ENCODE measurements at places on chromosomes 13 and 19.
A peak's percentile ranks its signal among the peaks of the same experiment; 100 is the strongest.

DNA sequence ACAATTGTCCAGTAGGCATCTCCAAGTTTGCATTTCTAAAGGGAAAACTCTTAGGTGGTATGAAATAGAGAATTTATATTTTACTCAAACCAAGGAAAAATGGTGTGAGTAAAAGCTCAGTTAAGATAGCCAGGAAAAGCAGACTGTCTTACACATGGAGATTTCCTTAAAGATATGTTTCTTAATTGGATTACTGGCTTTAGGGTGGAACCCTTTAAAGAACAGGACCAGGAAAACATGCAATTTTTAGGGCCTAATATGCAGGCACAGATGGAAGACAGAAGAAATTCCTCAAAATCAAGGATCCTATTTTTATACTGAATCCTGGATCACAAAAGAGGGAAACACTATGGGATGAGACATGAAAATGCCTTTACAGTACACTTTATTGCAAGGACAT, 100.3 kb upstream of the PCDH17 start:
- no peak for DNase-seq

- DNase-seq, result no peak
Measured at GRCh38 chr13:44388427-44389059, 14.9 kb downstream of the SERP2 start.

DNA sequence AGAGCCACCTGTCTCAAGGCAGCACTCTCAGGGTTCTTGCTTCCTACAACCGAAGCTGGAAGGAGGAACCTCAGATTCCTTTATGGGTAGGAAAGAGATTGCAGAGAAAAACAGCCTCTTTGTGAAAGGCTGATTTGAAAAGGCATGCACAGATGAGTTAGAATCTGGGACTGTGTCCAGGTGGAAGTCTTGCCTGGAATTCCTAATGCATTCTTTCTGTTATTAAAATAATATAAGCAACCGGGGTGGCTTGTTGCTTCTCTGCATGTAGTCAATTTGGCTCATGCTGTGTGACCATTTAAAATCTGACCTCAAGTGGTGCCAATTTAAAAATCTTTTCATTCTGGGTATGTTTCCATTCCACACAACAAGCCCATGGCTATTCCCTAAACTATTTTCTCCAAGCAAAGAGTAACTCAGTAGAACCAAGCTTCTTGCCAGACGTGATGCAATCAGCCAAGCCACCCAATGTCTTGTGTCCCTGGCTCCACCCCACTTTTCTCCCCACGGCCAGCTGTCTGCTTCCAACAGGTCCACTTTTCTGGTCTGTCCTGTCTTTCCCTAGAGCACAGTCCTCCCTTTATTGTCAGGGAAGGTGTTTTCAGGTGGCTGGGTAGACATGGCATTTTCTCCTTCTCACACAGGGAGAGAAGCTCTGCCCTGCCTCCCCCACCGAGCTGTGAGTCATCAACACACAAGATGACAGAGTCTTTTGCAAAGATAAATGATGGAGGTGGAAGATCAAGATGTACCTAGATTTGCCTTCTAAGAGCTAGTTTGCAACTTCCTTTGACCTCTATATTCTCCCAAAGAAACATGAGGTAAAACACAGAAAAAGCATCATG, 394.3 kb downstream of the FOXO1 start:
- DNase-seq, result no peak

DNA sequence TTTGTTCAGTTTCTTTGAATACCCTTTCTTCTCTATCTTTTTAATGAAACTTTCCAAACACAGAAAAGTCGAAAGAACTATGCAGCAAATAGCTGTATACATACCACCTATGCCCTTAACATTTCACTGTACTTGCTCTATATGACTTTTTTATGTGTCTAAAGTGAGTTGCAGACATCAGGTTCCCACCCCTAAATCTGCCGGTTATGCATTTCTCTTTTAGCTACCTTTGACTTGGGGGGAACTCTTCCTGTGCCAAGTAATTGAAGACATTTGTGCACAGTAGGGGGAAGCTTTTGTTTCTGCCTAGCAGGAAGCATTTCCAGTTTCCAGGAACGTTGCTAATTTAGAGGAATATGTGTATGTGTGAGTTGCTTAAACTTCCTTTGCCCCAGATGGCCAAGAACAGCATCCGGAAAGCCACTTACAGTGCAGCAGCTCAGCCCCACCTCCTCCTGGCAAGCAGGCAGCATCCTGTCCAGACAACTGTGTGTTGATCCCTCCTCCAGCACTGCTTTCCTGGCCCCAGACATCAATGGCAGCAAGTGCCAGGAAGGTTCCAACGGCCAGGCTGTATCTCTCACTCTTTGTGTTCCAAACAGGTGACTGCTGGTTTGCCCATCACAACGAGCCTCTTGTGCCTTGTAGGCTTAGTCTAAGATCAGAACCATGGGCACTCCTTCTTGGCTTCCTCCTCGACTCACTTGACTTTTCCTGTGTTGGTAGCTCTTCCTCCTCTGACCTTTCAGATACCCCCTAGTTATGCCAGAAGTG, 14.7 kb upstream of the GRAMD1A start:
- DNase-seq, result peak; percentile 35

DNA sequence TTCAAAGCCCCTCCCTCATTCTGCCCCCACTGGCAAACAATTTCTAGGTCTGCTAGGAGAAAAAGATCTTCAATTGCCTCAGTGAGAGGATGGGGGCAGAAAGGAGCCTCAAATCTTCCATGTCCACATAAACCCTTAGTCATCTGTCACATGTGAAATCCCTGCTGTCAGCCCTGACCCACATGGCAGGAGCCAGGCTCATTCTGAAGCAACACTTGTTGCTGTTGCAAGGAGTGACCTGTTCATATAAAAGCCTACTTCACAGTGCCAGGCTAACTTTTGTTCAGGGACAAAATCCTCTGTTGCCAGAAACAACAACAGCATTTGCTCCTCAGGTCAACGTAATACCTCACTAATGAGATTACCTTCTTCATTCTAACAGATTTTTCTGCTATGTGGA, 70.5 kb downstream of the IRS2 start:
- no peak for DNase-seq

GRCh38 chr13:113489549-113490495, 689 bp downstream of the DCUN1D2 start:
- DNase-seq, result peak; percentile 42

- DNase-seq, result no peak
Measured at GRCh38 chr13:19658831-19659230, 25.4 kb downstream of the MPHOSPH8 start.

- DNase-seq, result no peak
Measured at GRCh38 chr13:33940898-33941297, 122.9 kb downstream of the RFC3 start.

DNA sequence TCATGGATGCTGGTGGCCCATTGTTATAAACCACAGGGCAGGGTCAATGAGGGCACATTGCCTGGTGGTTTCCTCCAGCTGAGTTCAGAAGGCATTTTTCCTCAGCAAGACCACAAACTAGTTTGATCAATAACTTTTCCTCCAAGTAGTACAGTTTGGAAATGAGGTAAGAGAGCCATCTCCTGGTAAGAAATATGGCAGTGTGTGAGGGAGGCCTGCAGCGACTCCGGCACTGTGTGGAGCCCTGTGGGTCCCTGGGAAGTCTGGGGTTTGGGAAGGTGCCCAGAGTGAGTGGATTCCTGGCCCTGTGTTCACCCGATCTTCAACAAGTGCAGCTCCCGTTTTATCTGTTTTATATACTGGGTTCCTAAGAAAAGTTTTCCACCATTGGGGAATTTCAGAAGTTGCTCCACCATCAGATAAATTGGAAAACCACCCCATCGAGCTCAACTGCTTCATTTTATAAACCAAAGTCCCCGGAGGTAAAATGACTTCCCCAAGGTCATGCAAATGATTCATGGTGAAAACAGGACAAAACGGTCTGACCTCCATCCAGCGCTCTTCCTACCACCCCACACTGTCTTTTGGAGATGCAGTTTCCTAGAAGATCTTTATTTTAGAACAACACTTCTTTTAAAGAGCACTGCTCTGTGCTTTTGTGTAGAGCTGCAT, 148.4 kb downstream of the KATNAL1 start:
- DNase-seq, result peak; percentile 43

- DNase-seq, result no peak
Measured at GRCh38 chr13:25756912-25757311, 294.9 kb downstream of the SHISA2 start.

DNA sequence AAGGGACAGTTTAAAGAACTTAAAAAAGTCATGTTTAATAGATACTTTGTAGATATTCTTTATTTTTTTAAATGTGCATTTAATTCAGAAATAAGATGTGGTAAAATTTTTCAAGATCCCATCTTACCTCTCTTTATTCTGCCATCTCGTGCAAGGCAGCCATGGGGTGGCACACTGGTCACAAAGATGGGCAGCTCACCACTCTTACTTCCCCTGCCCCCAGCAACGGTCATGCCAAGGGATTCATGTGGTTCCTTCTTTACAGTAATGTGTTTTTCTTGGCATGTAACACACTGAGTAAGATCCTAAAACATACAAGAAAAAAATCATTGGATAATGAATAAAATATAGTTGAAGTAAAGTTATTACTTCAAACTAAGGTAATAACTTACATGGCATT, 64.2 kb downstream of the LNX2 start:
- DNase-seq, result no peak

- DNase-seq, result no peak
Measured at GRCh38 chr13:36543671-36544070, 111.4 kb downstream of the CCNA1 start.

GRCh38 chr13:35992964-35993363, 138.2 kb downstream of the DCLK1 start:
- no peak for DNase-seq

GRCh38 chr13:65679240-65679639, 1550.9 kb downstream of the PCDH9 start:
- DNase-seq, result no peak

- DNase-seq, result no peak
Measured at GRCh38 chr13:27980280-27980998, 8.1 kb downstream of the URAD start.

DNA sequence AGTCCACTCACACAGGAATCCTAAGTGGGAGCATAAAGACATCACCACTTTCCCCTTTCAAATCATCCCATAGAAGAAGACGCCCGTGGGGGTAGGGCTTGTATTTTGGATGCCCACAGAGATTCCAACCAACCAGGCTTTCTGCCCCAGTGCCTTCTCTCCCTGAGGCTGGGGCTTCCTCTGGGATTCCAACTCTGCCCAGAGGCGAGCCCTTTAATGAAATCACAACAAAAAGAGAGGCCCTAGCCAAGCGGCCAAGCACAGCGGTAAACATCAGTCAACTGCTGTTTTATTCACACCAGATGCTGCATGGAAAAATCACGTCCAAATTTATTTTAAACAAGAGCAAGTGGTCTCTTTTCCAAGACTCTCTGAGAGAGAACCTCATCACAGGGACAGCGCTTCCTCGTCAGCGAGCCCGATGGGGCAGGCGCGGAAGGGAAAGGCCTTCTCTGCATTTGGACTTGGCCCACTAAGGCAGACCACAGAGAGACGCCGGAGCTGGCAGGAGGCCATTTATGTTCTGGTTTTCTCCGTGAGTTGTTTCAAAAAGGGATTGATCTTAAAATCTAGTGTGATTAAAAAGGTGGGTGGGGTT, 31.5 kb downstream of the ADPRHL1 start:
- no peak for DNase-seq

GRCh38 chr19:15517778-15518177, 9.5 kb downstream of the CYP4F22 start:
- DNase-seq, result no peak

- no peak for DNase-seq
Measured at GRCh38 chr13:33072282-33072681, 56.1 kb downstream of the KL start.

DNA sequence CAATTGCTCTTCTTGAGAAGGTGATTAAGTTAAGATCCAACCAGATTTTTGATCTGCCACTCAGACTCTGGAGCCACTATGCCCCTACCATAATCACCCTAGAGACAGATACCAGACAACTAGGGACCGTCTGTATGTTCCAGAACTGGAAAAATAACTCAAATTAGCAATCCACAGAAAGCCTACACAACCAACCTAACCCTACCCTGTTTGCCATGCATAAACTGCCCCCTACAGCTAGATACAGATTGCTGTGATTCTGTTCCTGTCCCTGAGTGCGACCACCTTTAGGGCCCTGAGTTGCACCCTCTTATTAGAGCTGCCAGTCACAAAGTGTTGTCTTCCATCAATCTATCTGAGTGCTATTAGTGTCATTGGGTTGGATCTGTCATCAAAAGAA, 929.8 kb upstream of the SLITRK1 start:
- DNase-seq, result no peak

- DNase-seq, result no peak
Measured at GRCh38 chr13:112990783-112991182, 21.8 kb downstream of the MCF2L start.

GRCh38 chr13:31537052-31537451, 202.3 kb upstream of the RXFP2 start:
- no peak for DNase-seq

DNA sequence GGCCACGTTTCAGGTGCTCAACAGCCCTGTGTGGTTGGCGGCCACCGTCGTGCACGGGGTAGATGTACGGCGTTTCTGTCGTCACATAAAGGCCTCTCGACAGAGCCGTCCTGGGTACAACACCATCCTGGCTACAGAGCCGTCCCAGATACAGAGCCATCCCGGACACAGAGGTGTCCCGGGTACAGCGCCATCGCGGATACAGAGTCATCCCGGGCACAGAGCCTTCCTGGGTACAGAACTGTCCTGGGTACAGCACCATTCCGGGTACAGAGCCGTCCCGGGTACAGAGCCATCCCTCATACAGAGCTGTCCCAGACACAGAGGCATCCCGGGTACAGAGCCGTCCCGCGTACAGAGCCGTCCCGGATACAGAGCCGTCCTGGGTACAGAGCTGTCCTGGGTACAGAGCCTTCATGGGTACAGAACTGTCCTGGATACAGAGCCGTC, 222.7 kb upstream of the SOX1 start:
- DNase-seq, result no peak

DNA sequence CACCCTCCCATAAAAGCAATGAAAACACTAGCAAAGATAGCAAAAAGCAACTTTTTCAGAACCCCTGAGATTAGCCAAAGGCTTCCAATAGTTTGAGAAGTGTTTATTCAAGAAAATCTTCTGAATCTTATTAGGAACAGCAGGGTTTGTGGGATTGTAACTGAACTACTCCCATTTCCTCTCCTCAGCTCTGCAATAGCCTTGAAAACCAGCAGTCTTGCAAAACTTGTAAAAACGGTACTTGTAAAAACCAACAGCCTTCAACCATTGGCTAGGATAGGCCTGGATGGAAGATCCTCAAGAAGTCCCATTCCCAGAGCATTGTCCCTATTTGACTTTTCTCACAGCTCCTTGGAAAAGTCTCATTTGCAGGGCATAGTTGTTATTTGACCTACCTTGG, 12.1 kb downstream of the RNASEH2B start:
- DNase-seq, result no peak

GRCh38 chr13:79870123-79870522, 389.2 kb downstream of the NDFIP2 start:
- DNase-seq, result no peak

DNA sequence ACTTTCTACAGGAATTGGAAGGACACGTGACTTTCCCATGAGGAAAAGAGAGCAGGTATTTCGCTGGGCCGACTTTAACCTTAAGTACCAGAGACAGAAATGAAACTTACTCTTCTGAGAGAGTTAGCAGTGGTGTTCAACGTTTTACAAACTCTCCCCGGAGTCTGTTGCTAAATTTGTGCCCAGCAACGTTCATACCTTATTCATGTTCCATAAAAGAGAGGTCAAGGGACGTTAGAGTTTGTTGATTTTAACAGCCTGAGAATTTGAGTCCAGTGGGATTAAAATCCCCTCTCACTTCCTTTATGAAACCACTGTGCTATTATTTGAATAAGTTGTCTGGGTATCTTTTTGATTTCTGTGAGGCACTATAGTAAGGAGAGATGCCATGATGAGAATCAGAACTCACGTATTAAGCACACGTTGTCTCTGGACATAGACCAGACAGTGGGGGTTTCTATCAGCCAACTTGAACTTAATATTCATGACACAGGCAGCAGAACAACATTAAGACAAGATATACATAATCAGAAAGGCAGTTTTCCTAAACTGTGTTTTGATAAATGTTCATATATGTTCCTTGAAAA, 33.4 kb downstream of the SPRY2 start:
- DNase-seq, result no peak
